ENCODE measurements at places on chromosomes 4 and X. TPM values are rescaled to one million over a fixed set of nuclear protein-coding genes. Genes with fewer than 3 reads are reported as not detected.

DNA sequence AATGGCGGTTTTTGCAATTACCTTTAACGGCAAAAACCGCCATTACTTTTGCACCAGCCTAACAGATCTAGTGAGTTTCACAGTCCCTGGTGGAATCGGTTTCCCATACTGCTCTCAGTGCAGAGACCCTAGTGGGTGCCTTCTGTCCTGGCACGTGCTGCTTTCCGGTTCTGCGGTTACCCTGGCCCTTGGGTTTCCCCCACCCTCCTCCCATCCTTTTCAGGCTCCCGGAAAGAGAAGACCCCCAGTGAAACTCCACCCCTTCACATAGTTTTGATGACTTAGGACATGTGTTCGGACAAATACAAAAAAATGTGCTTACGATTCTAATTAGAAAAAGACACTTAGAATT lies 36.9 kb downstream of the NLGN3 start:
- H3K27me3 ChIP-seq = no peaks in the 10 kb centered on the region
- peak; percentile 69 for DNase-seq
- peaks cover 5% of the 10 kb centered on the region for H3K36me3 ChIP-seq
- peak overlapping the region; percentile 99 for H3K27ac ChIP-seq
- H3K4me1 ChIP-seq = peaks cover 8% of the 10 kb centered on the region

DNA sequence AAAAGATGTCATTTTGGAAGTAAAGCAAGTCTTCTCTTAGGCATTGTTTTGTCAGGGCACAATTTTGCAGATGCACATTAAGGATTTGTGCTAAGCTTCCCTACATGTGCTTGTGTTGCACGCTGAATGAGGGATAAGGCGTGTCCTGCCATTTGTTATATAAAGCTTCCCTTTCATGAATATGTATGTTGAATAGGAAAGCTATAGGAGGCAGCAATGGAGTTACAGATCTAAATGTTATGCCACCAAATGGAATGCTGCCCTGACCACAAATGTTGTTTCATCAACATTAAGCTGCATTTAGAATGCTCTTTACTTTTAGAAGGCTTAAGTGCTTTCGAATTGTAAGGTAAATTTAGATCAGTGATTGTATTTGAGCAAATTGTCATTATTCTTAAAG lies 20.9 kb downstream of the SGMS2 start:
- no peak overlapping the region for H3K27ac ChIP-seq
- no peak for DNase-seq
- no peaks in the 10 kb centered on the region for H3K4me1 ChIP-seq

GRCh38 chrX:49746306-49746705 lies 50.5 kb upstream of the PAGE1 start:
- no peaks in the 10 kb centered on the region for H3K4me1 ChIP-seq
- no peak overlapping the region for H3K27ac ChIP-seq
- H3K27me3 ChIP-seq = peaks cover 2% of the 10 kb centered on the region

DNA sequence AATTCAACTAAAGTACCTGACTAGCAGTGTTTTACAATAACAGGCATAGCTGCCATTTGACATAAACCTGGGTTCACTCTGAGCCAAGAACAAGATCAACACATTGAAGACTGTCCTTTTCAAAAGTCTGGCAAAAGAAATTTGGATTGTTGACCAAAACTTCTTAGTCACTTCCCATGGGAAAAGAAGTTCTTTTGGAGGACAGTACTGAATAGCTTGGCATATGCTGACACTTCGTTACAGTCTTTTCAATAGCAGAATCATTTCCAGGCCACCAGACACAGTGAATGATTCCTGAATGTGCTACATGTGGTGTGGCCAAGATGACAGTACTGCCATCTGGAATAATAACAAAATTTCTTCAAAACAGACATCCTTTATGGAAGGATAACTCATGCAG lies 560.3 kb downstream of the GRID2 start:
- H3K27me3 ChIP-seq = no peaks in the 10 kb centered on the region
- H3K4me3 ChIP-seq = no peak overlapping the region
- no peaks in the 10 kb centered on the region for H3K36me3 ChIP-seq
- no peak overlapping the region for H3K27ac ChIP-seq
- no peak for DNase-seq
- no peaks in the 10 kb centered on the region for H3K4me1 ChIP-seq

- no peak overlapping the region for H3K4me3 ChIP-seq
- no peaks in the 10 kb centered on the region for H3K36me3 ChIP-seq
- H3K27ac ChIP-seq = no peak overlapping the region
- no peak for DNase-seq
- H3K27me3 ChIP-seq = no peaks in the 10 kb centered on the region
Measured at GRCh38 chr4:2432991-2433530, 14.3 kb downstream of the CFAP99 start.

DNA sequence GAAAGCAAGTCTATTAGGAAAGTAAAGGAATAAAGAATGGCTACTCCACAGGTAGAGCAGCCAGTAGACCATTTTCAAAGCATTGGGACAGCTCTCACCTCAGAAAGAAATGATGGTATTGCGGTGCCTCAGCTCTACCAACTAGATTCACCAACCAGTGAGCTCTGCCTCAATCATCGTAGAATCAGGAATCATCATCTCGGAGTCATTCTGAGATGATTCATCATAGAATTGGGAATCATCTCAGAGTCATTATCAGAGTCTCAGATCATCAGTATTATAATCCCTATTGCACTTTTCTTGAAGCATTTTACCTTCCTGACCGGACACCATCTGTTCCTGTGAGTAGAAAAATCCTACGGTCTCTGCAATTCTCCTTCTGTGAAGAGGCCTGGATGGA lies 17.5 kb upstream of the SAT1 start:
- no peaks in the 10 kb centered on the region for H3K27me3 ChIP-seq
- no peak overlapping the region for H3K4me3 ChIP-seq
- H3K4me1 ChIP-seq = no peaks in the 10 kb centered on the region
- no peaks in the 10 kb centered on the region for H3K36me3 ChIP-seq

Gene PABPC1L2A
- total RNA-seq = not detected

Measured in activated CD4-positive, alpha-beta memory T cell treated with anti-CD3 and anti-CD28 coated beads for 36 hours (primary cell).